ENCODE measurements at places on chromosomes 3 and 15.

DNA sequence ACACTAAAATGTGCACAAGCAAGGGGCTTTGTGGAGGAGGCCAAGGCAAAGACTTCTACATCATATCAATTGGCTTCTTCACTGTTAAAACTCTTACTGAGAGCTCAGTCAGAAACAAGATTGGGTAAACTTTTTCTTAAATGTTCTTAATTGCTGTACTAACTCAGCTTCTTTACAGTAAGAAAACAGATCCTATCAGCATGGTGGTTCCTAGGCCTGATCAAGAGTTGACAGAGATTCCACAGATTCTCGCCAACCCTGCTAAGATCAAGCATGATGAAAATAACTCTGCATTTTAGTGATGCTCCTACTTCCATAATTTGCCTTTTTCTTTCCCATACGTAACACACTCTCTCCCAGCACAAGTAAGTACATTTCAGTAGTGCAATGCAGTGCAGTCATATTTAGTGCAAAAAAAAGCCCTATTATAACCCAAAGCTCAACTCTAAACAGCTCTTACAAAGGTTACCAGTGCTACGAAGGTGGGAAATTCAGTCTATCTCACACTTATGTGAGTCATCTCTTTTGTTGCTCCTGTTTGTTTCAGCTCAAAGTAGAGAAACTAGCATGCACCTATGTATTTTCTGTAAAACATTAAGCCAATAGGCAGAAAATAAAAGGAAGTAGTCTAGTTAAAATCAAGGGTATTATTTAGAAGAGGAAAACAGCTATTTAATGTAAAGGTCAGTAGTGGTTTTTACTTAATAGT lies 29.9 kb downstream of the TIGIT start:
- DNase-seq = no peak

DNA sequence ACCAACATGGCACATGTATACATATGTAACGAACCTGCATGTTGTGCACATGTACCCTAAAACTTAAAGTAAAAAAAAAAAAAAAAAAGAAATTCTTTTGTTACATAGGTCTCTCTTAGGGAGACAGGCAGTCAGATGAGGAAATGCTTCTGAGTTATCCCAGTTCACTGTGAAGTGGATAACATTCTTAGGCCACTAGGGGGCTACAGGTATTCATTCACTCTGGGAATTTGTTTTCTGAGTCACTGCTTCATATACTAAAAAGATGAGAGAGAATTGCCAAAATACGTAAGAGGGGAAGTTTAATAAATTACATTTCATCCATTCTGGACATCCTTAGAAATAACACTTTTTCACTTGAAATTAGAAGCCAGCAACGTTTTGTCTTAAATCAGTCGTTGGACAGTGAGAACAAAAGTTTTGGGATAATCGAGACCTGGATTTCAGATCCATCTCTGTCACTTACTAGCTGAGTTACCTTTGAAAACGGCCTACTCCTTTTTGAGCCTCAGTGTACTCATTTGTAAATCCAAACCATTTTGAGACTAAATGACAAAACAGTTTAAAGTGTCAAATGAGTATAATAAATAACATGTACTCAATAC lies 738.4 kb upstream of the ALCAM start:
- DNase-seq = no peak

DNA sequence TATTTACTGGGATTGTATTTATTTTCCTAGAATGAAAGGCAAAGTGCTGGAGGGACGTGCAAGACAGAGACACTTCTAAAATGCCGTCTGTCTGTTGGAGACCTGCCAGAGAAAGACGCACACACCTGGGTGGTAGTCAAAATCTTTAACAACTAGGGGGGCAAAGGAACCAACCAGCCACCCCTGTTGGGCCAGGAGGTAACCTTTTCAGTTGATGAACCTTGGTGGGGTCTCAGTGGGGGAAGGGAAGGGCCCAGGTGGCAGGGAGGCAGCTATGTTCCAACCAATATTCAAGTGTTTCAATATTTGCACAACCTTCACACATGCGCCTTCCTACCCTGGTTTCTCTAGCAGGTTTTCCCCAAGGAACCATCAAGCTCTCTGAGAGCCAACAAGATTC lies 99.0 kb downstream of the MEGF11 start:
- no peak for DNase-seq

GRCh38 chr3:133669949-133670524 lies 8.3 kb upstream of the TOPBP1 start:
- DNase-seq = no peak

GRCh38 chr3:58537412-58538301 lies 667 bp upstream of the ACOX2 start:
- DNase-seq = no peak

DNA sequence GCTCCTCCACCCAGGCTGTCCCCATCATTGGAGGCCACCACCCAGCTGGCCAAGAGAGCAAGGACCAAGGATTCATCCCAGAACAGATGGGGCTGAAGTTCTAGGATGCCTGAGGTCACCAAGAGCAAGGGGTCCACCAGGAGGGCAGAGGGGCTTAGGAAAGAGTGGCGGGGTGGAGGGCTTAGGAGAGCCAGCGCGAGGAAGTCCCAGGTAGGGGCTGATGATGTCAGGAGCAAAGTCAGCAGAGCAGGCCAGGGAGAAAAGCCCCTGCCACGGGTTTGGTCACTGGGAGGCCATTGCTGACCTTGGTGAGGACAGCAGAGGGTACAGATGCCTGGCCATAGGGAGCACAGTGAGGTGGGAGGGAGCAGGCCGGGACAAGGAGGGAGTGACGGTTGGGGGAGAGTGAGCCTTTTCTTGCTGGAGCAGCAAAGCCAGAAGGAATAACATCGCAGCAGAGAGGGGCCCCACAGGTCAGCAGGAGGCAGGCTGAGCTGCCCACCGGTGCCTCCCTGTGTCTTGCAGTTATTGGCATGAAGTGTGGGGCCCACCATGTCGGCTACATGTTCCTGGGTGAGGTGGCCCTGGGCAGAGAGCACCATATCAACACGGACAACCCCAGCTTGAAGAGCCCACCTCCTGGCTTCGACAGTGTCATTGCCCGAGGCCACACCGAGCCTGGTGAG lies 5.2 kb downstream of the PARP3 start:
- DNase-seq = no peak

GRCh38 chr3:149579838-149580542 lies 77.8 kb downstream of the WWTR1 start:
- DNase-seq = no peak

- no peak for DNase-seq
These were observed 396.3 kb downstream of the IL5RA start for GRCh38 chr3:2713923-2714322.

GRCh38 chr3:13372656-13373055 lies 47.5 kb downstream of the NUP210 start:
- no peak for DNase-seq

DNA sequence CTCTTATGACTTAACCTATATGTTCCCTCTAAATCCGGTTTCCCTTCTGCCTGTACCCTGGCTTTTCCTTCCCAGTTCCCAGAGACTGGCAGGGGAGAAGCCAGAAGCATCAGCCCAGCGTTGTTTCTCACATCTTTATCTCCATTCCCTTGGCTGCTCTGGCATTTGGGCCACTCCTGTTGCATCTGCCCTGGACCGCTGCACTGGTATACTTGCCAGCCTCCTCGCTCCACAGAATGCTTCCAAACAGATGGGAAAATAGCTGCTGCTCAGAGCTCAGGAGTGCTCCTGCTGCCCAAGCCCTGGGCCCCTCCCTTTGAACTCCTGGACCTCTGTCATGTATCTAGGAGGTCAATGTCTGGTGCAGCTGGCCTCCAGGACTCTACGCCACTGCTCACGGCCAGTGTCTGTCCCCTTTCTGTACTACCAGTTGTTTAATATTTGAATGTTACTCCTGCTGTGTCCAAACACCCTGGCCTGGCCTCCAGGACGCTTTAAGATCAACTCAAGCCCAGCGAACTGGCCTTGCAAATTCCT lies 6.8 kb downstream of the SPINT1 start:
- DNase-seq = no peak

DNA sequence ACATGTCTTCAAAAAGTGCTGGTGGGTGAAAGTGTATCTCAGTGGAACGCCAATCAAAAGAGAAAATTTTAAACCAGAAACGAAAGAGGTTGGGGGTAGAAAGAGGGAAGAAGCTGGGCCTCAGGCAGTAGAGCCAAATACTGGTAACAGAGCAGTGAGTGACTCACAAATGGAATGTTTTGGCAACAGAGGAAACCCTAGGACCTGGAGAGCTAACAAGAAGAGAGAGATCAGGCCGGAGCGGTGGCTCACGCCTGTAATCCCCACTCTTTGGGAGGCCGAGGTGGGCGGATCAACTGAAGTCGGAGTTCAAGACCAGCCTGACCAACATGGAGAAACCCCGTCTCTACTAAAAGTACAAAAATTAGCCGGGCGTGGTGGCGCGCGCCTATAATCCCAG lies 450.8 kb upstream of the NAALADL2 start:
- no peak for DNase-seq

DNA sequence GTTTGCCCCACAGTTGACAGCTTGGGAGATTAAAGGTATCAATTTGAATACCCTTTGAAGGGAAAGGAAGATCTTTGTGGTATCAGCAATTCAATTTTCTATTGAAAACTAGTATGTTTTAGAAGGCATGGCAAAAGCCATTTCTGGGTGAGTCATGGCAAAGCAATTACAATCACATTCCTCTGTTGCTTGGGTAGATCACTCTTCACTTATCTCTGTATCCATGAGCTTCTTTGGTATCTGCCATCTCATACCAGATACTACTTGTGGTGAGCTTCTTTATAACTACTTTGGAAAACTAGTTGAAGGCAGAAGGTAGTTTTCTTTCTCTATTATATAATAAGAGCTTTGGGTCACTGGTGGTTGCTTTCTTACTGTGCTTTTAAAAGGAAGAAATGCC lies 28.3 kb upstream of the LSAMP start:
- DNase-seq = no peak

Data from nephron progenitor cell (in vitro differentiated cells).